Lung microvascular endothelial cell (primary cell): ENCODE measurements at places on chromosomes 1 and 21. TPM values are rescaled to one million over a fixed set of nuclear protein-coding genes. Genes with fewer than 3 reads are reported as not detected.

DNA sequence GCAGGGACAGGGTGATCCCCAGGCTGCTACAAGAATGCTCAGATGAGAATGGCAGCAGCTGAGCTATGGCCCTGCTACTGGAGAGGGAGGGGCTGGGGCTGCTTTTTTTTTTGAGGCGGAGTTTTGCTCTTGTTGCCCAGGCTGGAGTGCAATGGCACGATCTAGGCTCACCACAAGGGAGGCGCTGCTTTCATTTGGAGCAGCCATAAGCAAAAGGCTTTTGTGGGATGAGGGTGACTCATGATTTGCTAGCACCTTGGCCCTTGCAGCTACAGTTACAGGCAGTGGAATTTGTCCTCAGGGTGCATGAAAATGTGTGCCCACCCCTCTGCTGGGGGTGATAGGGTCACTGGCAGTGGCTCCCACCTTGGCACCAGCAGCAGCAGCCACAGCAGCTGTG, 32.4 kb upstream of the CYP4A22 start:
- DNase-seq, result no peak

The CADM3 gene
- total RNA-seq, result under 0.01 and 0.40 TPM in 2 replicates

The KCNK1 gene
- under 0.01 TPM in 2 replicates for total RNA-seq

DNA sequence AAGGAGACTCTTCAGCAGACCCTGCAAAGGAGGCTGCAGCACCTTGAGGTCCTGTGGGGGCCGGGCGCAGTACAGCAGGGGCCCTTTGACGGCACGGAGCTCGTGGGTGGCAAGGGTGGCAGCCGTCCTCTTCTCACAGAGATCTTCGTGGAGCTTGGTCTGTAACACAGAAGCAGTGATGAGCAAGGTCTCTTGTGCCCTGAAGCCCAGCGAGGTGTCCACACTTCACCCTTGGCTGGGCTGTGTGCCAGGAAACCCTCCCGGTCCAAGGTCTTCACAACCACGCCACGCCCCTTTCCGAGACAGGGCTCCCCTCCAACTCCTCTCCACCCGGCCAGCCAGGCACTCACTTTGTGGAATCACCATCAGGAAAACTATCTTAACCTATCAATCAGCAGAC, 11.3 kb downstream of the LRRC47 start:
- DNase-seq, result no peak
